ENCODE measurements at places on chromosomes 2 and 18.

- no peak for DNase-seq
These were observed 97.5 kb downstream of the MRO start for GRCh38 chr18:50722311-50722710.

DNA sequence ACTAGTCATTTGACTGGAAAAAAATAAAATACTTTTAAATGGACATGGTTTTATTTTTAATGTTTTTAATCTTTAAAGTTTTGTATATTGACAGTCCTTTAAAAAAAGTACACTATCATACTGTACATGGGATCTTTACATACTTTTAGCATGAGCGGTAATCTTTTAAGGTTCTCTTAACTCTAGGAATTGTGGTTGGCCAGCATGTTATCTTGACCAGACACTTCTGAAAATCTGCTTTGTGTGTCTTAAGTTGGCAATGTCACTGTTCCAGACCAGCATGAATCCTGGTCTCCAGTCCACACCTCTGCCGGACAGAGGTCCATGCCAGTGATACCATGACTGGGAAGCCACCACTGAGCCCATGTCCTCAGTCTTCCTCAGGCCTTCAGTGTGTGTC, 17.7 kb downstream of the ITGB1BP1 start:
- no peak for DNase-seq

DNA sequence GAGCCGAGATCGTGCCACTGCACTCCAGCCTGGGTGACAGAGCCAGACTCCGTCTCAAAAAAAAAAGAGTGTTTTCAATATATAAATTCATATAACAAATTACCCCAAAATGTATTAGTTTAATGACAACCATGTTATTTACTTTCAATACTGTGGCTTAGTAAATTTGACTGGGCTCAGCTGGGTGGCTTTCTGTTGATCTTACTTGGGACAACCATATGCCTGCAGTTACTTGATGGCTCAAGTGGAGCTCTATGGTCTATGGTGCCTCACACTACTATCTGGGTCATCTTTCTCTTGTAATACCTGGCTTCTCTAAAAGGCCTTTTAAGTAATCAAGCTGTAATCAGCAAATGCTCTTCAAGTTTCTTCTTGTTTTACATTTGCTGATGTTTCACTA, 341.5 kb upstream of the SPHKAP start:
- no peak for DNase-seq

DNA sequence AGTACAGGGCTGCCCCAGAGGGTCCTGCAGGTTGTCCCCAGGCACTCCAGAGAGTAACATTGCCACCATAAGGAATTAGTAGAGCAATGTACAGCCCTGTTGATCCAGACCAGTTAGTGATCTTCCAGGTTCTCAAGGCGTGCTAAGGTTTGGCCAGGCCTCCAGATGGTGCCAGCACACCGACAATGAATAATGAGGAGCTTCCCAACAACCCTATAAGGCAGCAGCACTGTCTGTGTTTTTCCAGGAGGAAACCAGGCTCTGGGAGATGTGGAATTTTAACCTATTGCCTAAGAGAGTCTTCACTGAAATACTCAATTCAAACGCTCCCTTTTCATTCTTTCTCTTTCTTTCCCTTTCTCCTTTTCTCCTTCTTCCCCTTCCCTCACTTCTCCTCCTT, 122.1 kb downstream of the MGAT5 start:
- DNase-seq, result no peak

Measured in GM03348 (cell line).